ENCODE measurements at places on chromosomes 11 and 22.

DNA sequence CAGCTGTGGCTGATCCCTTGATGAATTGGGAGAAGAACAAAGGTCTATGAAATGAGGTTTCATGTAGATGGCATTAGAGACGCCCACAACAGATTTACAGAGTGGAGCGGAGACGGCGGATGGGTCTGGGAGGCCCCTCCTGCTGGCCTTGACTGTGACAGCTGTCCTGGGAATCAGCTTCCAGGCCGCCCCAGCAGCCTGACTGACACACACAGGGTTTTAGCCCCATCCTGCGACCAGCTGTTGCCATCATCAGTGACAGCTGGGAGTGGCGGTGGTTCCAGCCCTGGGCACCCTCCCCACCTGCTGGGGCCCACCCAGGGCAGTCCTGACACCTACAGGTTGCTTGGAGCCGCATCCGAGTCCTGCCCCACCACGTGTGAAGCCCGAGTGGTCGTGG is 64.0 kb upstream of the PPP6R3 start:
- no peaks in the 10 kb centered on the region for H3K27me3 ChIP-seq
- peaks cover 5% of the 10 kb centered on the region for H3K4me1 ChIP-seq
- H3K27ac ChIP-seq, result no peak overlapping the region

GRCh38 chr11:73306069-73306841 is 1.8 kb upstream of the ARHGEF17 start:
- H3K27ac ChIP-seq, result no peak overlapping the region
- H3K4me1 ChIP-seq, result peaks cover 9% of the 10 kb centered on the region
- no peak overlapping the region for H3K4me3 ChIP-seq
- H3K27me3 ChIP-seq, result no peaks in the 10 kb centered on the region

GRCh38 chr11:47186076-47186699 is at the start of gene PACSIN3:
Gene PACSIN3 (minus strand): TSS chr11:47186434. CDS start chr11:47182727, 3,707 bp downstream.
- H3K4me1 ChIP-seq, result peaks cover 14% of the 10 kb centered on the region
- H3K27ac ChIP-seq, result no peak within 1 kb of the TSS
- peak within 1 kb of the TSS; percentile 77 for H3K4me3 ChIP-seq
- no peaks in the 10 kb centered on the region for H3K36me3 ChIP-seq

DNA sequence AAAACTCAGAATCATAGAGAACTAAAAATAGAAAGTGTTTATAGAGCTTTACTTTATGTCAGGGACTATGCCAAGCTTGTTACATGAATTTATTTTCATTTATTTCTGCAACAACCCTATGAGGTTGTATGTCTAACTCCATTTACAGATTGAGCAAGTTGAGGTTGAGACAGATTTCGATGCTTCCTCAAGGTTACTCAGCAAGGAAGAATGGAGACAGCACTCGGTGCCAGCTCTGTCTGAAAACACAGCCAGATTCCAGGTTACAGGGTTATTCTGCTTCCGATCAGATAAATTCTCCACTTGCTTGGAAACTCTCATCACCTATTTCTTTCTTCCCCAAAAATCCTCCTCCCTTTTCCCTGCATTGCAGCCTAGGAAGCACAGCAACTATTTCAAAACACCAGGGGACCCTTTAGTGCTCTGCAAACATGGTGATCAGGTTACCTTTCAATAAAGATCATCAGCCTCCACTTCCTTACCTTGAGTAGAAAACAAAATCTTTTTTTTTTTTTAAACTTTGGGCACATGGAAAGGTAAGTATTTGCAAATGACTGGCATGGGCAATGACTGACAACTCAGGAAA is 7.0 kb downstream of the MMP3 start:
- no peaks in the 10 kb centered on the region for H3K27me3 ChIP-seq
- H3K4me1 ChIP-seq, result no peaks in the 10 kb centered on the region
- H3K4me3 ChIP-seq, result no peak overlapping the region
- H3K36me3 ChIP-seq, result no peaks in the 10 kb centered on the region

DNA sequence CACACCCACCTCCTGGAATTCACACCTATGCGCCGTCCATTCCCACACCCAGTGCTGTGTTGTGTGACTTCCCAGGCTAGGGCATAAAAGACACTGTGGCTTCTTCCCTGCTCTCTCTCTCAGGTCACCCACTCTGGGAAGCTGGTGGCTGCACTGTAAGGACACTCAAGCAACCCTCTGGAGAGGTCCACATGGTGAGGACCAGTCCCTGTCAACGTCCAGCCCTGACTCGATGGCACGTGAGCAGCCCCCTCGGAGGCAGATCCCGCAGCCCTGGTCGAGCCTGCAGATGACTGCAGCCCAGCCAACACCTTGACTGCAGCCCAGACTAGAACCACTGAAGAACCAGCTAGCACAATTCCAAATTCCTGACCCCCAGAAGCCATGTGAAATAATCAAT is 16.2 kb downstream of the CBX7 start:
- no peak overlapping the region for H3K4me3 ChIP-seq
- peaks cover 18% of the 10 kb centered on the region for H3K4me1 ChIP-seq
- H3K36me3 ChIP-seq, result no peaks in the 10 kb centered on the region

GRCh38 chr22:40434745-40435144 is 64.4 kb downstream of the SGSM3 start:
- H3K27ac ChIP-seq, result no peak overlapping the region
- DNase-seq, result no peak
- H3K27me3 ChIP-seq, result no peaks in the 10 kb centered on the region
- peaks cover 18% of the 10 kb centered on the region for H3K36me3 ChIP-seq

GRCh38 chr11:58592760-58593472 is 14.1 kb downstream of the ZFP91 start:
- H3K36me3 ChIP-seq, result no peaks in the 10 kb centered on the region
- no peak overlapping the region for H3K27ac ChIP-seq
- no peak overlapping the region for H3K4me3 ChIP-seq
- DNase-seq, result no peak
- no peaks in the 10 kb centered on the region for H3K4me1 ChIP-seq

- no peak overlapping the region for H3K27ac ChIP-seq
- no peak overlapping the region for H3K4me3 ChIP-seq
- DNase-seq, result peak; percentile 87
- no peaks in the 10 kb centered on the region for H3K36me3 ChIP-seq
- H3K4me1 ChIP-seq, result no peaks in the 10 kb centered on the region
These were observed 494.5 kb upstream of the LARGE1 start for GRCh38 chr22:34414467-34415440.

- H3K4me1 ChIP-seq, result peaks cover 7% of the 10 kb centered on the region
- no peaks in the 10 kb centered on the region for H3K27me3 ChIP-seq
- DNase-seq, result no peak
- no peak overlapping the region for H3K4me3 ChIP-seq
These were observed 713.5 kb upstream of the API5 start for GRCh38 chr11:42598341-42598740.

DNA sequence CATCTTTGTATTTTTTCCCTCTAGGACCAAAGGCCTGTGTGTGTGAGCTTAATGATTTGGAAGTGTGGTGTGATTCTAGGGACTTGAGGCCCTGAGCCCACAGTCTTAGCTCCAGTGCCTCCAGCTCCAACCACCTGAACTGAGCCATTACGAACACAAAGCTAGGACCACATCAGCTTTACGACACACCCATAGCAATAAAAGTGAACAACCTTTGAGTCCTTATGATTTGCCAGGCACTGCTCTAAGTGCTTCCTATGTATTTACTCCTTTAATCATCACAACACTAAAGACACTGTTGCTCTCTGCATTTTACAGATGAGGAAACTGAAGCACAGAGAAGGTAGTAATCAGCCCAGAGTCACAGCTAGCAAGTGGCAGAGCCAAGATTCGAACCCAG is 126.4 kb downstream of the EHF start:
- peak overlapping the region; percentile 10 for H3K4me3 ChIP-seq
- no peak overlapping the region for H3K27ac ChIP-seq
- no peak for DNase-seq
- H3K4me1 ChIP-seq, result no peaks in the 10 kb centered on the region

- DNase-seq, result no peak
- no peaks in the 10 kb centered on the region for H3K36me3 ChIP-seq
- H3K27ac ChIP-seq, result no peak overlapping the region
- H3K4me3 ChIP-seq, result no peak overlapping the region
- no peaks in the 10 kb centered on the region for H3K27me3 ChIP-seq
These were observed 232.2 kb downstream of the GUCY1A2 start for GRCh38 chr11:106785913-106786650.

GRCh38 chr11:117094776-117095175 is 3.5 kb downstream of the SIK3 start:
- no peak overlapping the region for H3K4me3 ChIP-seq
- H3K4me1 ChIP-seq, result peaks cover 41% of the 10 kb centered on the region
- no peak for DNase-seq
- H3K27me3 ChIP-seq, result no peaks in the 10 kb centered on the region

DNA sequence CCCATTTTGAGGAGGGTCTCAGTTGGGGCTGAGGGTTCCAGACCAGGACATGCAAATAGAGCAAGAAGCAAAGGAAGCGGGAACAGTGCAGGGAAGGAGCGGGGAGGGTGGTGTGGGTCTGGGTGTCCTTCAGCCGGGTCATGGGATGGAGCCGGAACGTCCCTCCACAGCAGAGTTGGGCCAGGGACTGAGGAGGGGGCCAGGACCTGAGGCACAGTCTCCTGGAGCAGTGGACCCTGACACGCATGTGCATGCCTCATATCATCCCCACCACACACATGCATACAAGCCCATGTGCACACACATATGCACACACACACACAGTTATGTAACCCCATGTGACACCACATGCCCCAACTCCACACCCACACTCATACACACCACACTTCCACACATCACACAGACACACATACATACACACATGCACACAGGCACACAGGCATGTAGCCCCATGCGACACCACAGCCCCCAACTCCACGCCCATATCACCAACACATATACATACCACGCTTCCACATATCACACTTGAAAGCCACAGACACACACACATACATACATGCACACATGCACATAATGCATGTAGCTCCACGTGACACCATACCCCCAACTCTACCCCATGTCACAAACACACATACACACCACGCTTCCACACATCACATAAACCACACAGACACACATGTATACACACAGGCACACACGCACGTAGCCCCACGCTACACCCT is 1026.6 kb downstream of the BRD1 start:
- DNase-seq, result no peak
- no peak overlapping the region for H3K27ac ChIP-seq
- H3K4me3 ChIP-seq, result no peak overlapping the region
- H3K36me3 ChIP-seq, result no peaks in the 10 kb centered on the region
- H3K27me3 ChIP-seq, result no peaks in the 10 kb centered on the region

DNA sequence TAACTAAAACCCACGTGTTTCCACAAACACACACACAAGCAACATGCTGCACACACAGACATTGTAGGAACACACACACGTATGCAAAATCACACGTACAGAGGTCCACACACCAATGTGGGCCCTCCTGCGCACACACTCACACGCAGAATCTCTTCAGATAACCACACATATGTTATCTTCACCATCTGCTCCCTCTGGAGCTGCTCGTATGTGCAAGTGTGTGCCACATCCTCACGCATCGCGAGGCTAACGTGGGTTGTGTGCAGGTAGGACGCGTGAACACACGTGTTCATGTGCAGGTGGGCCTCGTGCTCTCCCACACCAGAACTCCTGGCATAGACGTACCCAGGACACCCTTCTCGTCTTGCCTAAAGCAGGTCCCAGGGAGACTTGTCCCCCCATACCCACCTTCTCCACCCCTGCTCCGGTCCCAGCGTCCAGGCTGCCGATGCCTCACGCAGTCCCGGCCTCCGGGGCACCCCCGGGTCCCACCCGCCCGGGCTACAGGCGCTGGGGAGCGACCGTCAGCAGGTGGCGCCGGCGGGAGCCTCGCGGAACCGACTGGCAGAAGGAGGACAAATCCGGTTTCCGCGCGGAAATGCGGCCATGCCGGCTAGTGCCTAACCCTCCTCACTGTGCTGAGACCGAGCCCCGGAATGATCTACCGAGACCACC is 10.3 kb upstream of the IGSF9B start:
- H3K36me3 ChIP-seq, result no peaks in the 10 kb centered on the region
- no peak for DNase-seq
- H3K4me3 ChIP-seq, result no peak overlapping the region
- H3K27me3 ChIP-seq, result peaks cover 48% of the 10 kb centered on the region

DNA sequence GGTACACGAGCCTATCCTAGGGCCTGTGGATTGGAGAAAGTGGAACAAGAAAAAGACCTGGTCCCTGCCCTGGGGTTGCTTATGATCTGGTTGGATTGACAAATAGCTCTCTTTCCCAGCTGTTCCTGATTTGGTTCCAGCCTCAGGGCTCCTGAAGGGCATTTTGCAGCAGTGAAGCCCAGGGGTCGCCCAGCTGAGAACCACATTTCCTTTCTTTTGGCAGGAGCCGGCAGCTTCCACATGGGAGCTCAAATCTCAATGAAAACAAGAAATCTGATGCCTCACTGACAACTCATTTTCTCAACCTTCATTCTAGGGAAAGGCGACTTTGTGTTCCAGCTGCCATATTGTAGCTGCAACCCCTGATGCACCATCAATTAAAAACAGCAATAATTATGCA is 140.6 kb upstream of the CADM1 start:
- H3K4me1 ChIP-seq, result no peaks in the 10 kb centered on the region
- no peak for DNase-seq
- H3K4me3 ChIP-seq, result no peak overlapping the region
- no peaks in the 10 kb centered on the region for H3K27me3 ChIP-seq
- H3K36me3 ChIP-seq, result no peaks in the 10 kb centered on the region
- H3K27ac ChIP-seq, result no peak overlapping the region
